ENCODE measurements at places on chromosomes 3 and 15. TPM values are rescaled to one million over a fixed set of nuclear protein-coding genes. Genes with fewer than 3 reads are reported as not detected.

TMEM212 gene
- total RNA-seq, result not detected

MINAR1 gene
- 0.52 TPM for total RNA-seq

TUSC7 gene
- not detected for total RNA-seq

CD96 gene
- total RNA-seq, result not detected

SAMMSON gene
- total RNA-seq, result not detected

CLDN16 gene
- total RNA-seq, result not detected

SLC28A2 gene
- not detected for total RNA-seq

CHRNB4 gene
- not detected for total RNA-seq

GRCh38 chr15:39079296-39079847 is 501.5 kb upstream of the THBS1 start:
- DNase-seq, result peak; percentile 63

DNA sequence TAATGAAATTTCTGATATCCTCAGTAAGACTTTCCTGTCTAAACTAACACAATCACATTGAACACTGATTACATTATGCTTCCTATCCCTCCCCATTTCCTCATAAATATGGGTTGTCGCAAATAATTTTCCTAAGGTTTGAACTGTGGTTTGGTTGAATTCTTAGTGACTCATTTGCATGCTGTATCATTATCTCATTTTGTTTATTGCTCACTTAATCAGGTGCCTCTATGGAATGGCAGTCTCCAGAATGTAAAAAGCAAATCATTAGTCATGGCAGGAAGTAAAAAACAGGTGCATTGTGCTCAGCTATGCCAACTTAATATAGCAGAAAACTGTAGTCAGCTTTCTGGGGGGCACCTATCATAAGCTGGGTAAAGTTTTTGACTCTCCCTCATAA is 216.0 kb upstream of the ZBTB20 start:
- DNase-seq, result no peak

- DNase-seq, result no peak
These were observed 95.5 kb upstream of the MYO5C start for GRCh38 chr15:52391069-52391468.

- DNase-seq, result no peak
These were observed 5.1 kb downstream of the PSTPIP1 start for GRCh38 chr15:76999996-77000395.

DNA sequence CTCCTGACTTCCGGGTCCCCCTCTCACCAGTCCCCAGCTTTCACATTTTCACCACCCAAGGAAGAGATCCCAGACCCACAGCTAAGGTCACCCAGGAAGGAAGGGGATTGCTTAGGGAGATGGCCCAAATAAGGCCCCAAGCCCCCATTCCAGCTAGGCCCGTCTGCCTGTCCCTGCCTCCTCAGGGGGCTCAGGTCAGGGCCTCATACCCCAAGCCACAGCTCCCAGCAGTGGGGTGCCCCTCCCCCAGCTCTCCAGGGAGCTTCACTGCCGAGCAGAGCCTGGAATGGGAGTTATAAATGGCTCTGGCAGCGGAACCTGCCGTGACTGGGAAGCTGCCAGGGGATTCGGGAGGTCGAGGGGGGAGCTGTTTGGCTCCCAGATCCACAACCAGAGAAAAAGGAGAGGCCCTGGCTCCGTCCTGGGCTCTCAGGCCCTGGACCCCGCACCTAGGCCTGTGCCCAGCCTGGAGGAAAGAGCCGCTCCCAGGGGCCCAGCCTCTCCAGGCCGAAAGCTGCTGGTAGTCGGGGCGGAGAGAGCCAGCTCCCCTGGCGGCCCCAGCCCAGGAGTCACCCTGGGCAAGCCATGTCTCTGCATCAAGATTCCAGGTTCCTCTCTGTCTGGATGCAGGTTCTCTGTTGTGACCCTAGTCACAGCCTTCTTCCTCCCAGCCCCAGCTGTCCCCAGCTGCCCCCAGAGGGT is 550 bp downstream of the CCDC9B start:
- peak; percentile 74 for DNase-seq

GRCh38 chr3:23856286-23856685 is 50.5 kb downstream of the UBE2E1 start:
- no peak for DNase-seq

GRCh38 chr3:106097817-106098435 is 229.1 kb upstream of the CBLB start:
- no peak for DNase-seq

GRCh38 chr15:81330366-81331090 is 6.6 kb upstream of the STARD5 start:
- no peak for DNase-seq

- no peak for DNase-seq
These were observed 111.2 kb upstream of the SAMMSON start for GRCh38 chr3:69888040-69888942.

GRCh38 chr3:13414040-13414729 is 5.9 kb downstream of the NUP210 start:
- peak; percentile 26 for DNase-seq

DNA sequence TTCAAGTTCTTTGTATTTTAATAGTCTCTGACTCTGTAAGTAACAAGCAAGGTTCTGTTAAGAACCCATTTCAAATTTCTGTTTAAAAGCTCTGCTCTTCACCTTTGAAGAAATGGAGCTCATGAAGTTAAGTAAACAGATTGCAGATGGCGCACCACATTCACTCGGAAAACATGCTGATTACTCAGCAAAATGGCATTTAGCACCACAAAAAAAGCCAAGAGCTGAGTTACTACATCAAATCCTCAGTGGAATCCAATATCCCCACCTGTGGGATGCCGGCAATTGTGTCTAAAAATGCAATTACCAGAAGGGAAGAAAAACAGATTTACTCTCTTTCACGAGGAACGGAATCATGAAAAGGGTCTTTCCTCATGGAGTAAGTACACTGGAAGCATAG is 758.0 kb downstream of the NTRK3 start:
- DNase-seq, result no peak

DNA sequence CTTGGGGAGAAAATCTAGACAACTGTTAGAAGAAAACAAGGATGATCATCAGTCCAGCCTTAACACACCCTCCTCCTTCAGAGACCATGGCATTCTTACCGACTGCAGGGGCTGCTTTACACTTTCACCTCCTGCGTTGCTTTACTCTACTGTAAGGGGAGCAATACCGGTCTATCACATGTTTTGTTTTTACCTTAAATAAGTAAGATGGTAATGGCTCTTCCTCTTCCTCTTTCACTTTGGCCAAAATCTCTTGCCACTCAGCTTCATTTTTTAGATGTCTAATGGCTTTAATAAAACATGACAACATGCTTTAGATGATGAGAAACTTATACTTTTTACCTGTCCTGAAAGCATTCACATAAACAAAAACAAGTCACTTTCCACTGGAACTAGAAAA is 33.4 kb upstream of the STIMATE start:
- no peak for DNase-seq

- no peak for DNase-seq
These were observed 44.0 kb upstream of the SEMA6D start for GRCh38 chr15:47673232-47673761.

DNA sequence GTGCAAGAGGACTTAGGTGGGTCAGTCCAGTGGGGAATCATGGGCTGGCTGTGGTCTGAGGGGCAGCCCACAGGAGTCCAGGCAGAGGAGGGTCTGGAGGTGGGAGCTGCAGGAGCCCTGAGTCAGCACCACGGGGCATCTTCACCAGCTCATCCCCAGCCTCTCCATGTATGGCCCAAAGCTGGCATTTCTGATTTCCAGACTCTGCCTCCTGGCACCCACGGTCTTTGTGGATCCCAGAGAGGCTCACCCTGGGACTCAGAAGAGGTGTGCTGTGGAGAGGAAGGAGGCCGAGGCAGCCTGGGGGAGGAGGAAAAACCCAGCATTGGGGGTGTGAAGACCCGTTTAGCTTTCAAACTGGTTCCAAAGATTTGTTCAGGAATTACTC is 64.5 kb upstream of the KLF13 start:
- DNase-seq, result no peak

DNA sequence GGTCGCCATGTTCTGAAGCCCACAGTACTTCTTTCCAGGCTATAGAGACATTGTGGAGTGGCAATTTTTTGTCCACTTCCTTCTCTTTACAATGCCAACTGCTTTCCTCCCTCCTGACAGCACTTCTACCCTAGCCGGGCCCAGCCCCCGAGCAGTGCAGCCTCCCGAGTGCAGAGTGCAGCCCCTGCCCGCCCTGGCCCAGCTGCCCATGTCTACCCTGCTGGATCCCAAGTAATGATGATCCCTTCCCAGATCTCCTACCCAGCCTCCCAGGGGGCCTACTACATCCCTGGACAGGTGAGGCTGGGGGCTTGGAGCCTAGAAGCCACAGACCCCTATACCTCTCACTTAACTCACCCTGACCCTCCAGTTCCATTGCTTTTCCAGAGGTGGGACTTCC is 2.8 kb downstream of the EIF4G1 start:
- DNase-seq, result no peak

- DNase-seq, result no peak
These were observed 42.7 kb downstream of the SMAD6 start for GRCh38 chr15:66744610-66745279.

- no peak for DNase-seq
These were observed 212.5 kb downstream of the OSBPL10 start for GRCh38 chr3:31768479-31769125.

DNA sequence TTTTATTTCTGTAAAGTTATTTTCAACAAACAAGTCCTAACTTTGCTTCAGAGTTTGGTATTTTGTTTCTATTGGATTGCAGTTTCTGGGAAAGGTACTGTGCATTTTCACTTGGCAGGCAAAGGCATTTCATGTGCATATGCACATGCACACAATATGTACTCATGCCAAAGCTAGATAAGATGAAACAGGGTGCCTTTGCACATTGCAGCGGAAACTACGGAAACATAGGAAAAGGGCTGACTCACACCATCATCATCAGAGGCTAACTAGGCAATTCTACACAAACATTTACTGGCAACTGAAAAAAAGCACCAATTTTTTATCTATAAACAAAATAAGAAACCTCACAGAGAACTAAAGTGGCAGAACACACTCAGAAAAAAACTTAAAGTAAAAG is 550.6 kb upstream of the NECTIN3 start:
- peak; percentile 81 for DNase-seq

DNA sequence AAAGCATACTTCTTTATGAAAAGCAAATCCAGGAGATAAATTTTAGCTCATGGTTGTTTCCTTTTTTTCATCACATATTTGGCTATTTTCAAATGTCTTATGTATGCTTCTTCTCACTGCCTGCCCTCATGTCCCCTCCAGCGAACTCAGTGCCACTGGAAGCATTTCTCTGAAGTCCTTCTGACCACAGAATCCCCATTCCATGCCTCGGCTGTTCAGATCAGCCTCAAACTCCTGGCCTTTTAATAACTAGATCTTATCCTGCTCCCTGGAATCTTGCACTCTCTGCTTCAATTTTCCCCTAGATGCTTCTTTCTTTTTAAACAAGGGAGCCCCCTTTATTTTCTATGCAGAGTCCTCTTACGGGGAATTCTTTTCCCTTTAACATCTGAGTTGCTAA is 10.1 kb downstream of the ETV5 start:
- DNase-seq, result no peak

DNA sequence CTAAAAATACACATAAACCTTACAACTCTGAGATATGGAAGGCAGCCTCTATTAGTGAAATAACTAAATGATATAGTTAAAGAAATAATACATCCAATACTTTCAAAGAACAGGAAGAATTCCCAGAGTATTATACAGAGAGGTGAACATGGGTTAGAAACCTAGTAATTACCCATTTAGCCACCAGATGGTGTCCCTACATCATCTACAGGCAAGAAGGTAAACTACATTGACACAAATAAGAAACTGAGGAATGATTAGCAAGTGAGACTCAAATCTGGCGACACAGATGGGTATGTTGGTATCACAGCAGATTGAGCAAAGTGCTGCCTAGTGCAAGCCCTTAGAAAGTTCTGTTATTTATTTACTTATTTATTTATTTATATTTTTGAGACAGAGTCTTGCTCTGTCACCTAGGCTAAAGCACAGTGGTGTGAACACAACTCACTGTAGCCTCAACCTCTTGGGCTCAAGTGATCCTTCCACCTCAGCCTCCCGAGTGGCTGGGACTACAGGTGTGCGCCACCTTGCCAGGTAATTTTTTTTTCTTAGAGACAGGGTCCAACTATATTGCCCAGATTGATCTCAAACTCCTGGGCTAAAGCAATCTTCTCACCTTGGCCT is 28.2 kb downstream of the NEK4 start:
- DNase-seq, result no peak

DNA sequence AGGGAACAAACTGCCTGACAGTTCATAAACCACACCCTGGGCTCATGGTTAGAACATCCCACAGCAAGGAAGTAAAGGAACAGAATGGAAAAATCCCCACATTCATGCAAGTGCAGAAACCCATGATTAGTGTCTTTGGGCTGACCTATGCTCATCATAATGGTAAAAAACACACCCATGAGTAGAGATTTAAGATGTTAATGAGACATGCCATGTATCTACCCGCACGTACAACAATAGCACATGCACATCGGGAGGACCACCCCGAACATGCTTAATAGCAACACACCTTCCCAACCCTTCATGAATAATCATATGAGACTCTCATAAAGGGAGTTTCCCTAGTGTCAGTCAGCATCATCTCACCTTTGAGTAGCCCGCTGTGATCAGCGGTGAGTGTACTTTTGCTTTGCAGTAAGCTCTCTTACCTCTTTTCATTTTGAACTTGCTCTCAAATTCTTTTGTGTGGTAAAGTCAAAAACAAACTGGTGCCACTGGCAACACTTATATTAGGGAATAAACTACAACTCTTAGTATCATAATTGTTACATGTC is 23.2 kb downstream of the ZBED2 start:
- no peak for DNase-seq

GRCh38 chr3:8768364-8769087 is 887 bp downstream of the OXTR start:
- no peak for DNase-seq

DNA sequence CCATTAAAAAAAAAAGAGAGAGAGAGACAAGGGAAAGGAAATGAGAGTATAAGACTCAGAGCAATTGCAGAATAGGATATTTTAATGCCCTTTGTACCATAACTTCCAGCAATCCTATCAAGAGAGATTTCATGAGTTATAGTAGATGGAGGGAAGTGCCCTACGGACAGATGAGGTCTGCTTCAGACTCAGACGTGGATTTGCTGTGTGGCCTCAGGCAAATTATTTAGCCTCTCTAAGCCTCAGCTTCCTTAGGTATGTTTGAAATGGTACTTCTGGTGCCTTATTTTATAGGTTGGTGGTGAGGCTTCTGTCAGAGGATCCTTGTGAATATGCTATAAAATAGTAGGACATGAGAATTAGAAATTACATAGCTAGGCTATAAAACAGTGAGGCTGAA is 448.2 kb downstream of the EDEM1 start:
- DNase-seq, result no peak

All from MG63 (cell line).